ENCODE measurements at places on chromosomes 4 and X.
A peak's percentile ranks its signal among the peaks of the same experiment; 100 is the strongest.

DNA sequence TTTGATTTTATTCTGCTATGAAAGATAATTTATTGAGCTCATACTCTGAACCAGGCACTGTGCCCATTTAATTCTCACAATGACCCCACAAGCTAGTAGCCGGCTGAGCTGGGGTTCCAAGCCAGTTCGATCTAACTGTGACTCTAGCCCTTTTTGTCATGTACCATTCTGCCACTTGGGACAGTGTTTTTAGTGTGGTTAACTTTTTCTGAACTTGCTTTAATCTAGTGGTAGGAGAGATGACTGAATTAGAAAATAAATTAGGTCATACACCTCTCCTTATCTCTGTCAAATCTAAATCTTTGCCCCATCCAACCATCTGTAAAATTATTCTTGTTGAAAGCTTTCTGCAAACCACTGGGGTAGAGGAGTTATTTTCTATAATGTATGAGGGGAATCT lies 136.0 kb downstream of the CBR4 start:
- no peak for DNase-seq

GRCh38 chr4:81675791-81676393 lies 204.2 kb upstream of the RASGEF1B start:
- no peak for DNase-seq

- DNase-seq = no peak
Observed at GRCh38 chrX:56314334-56314733, 82.2 kb downstream of the KLF8 start.

DNA sequence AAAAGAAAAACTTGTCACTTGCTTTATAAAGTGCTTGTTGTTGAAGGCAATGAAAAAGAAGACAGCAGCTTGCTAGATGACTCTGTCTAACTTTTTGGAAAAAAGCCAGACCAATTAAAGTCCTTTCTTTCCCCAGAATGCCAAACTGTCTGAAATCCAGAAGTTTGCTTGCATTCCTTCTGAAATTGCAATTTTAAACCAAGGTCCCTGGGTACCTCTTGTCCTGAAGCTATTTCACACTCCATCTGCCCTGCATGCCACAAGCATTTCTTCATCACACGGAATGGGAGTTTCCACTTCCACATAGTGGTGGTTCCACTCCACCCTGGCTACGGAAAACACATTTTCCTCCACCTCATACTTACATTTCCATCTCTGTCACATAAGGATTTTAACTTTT lies 101.0 kb downstream of the PAPSS1 start:
- peak; percentile 0 for DNase-seq

DNA sequence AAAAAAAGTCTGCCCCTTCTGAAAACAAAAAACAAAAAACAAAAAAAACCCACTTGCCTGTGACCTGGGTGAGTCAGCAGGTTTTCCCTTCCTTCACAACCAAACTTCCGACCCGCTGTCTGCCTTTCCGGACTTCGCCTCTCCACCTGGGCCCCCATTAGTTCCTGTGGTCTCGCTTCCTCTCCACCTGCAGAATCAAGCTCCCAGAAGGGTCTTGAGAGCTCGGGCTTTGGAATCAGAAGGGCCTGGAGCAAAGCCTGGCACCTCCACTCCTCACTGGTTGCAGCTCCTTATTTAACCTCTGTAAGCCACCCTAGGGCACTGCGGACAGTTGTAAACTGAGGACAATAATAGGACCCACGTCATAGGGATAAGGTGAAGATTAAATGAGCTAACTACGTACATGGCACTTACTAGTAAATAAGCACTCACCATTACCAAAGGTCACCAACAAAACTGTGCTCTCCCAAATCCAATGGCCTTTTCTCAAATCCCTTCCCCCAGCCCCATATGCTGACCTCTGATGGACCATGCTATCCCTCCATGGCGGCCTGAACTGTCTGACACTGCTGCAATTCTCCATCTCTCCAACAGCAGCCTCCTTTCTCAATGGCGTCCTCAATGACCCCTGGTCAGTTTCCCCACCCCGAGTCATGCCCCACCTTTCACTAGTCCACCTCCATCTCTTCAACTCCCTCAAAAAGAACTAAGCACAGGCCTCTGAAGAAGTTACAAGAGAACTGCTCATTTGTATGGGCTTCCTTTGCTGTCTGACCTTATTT lies 64.2 kb downstream of the IRF2 start:
- no peak for DNase-seq

GRCh38 chr4:9916346-9916745 lies 105.0 kb downstream of the SLC2A9 start:
- DNase-seq = no peak

- no peak for DNase-seq
Observed at GRCh38 chr4:156298230-156298629, 344.6 kb upstream of the CTSO start.

- peak; percentile 86 for DNase-seq
Observed at GRCh38 chr4:6942238-6942800, 32.7 kb downstream of the TBC1D14 start.

All from MCF 10A (cell line).